Nucleus accumbens (tissue), 56 donors: ENCODE measurements at places on chromosomes 16 and 17.

GRCh38 chr16:57514791-57515600 is 21.4 kb downstream of the CCDC102A start:
- no peak for DNase-seq

DNA sequence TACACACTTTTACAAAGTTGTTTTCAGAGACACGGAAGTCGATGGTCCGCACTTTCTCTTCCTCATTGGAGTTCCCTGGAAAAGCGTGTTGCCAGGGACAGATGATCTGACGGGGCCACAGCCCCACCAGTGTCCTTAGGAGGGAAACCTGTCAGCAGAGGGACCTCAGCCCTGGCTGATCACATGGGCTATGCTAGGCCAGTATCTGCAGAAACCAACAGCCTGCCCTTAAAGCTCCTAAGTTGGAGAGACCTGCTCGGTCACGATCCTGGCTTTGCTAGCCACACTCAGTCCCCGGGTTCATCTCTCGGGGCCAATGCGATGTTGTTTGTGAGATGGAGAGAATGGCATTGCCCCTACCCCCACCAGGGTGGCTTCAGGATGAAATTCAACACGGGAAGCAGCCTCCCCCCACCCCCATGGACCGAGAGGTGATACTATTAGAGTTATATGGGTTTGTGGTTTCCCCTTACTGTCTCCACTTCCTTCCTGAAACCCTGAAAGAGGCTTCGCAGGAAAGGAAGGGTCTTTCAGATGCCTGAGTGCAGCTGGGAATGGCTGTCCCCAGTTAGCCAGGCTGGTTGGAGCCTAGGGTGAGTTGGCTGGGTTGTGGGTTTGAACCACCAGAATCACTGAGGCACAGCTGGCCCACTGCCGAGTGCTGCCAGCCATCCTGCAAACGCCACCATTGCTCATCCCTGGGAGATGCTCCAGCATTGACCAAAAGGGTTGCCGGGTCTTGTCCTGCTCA is 16.6 kb downstream of the RMI2 start:
- no peak for DNase-seq

DNA sequence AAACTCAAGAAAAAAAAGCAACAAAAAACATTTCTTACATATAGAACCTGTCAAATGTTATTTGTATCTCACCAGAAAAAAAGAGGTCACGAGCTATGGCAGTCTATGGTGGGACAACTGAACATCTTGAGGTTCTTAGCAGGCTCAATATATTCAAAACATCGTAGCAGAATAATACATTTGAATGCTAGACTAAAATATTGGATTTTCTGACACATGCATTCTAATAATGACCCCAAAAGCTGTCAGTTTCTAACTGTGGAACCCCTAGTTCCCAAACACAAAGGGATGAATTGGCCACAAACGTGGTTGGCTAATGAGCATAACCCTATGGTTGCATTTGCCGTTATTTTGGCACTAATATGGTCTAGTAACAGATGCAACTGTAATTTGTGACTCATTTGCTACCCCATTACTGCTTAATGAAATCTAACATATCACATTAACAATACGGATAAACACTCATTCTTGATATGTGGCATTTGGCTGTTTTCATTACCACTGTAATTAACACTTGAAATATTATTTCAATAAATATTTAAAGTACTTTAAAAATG is 81.2 kb downstream of the TOX3 start:
- no peak for DNase-seq

DNA sequence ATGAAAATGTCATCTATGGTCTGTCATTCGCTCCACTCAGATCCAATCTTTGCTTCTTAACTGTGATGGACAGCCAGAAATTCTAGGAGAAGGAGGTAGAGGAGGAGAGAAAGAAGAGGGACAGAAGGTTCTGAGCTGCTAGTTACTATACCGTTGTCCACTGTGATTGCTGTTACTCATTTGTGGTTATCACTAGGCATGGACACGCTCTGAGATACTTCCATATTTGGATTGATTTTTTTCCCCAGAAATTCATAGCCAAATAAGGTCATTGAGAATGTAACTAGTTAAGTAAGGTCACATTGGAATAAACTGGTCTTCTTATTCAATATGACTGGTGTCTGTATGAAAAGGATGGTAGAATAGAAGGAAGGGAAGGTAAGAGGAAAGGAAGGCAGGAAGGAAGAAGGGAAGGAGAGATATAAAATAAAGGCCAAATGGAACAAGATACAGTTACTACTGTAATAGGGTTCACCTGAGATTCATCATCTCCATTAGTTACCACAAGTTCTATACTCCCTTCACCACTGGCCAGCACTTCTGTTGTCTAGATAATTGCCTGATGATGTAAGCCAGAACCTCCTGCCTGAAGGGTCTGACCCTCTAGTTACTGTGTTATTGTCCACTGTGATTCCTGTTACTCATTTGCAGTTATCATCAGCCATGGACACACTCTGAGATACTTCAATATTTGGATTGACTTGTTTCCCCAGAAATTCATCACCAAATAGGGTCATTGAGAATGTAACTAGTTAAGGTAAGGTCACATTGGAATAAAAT is 2.9 kb downstream of the KRTAP9-7 start:
- no peak for DNase-seq
